ENCODE measurements at places on chromosomes 6 and 20.

DNA sequence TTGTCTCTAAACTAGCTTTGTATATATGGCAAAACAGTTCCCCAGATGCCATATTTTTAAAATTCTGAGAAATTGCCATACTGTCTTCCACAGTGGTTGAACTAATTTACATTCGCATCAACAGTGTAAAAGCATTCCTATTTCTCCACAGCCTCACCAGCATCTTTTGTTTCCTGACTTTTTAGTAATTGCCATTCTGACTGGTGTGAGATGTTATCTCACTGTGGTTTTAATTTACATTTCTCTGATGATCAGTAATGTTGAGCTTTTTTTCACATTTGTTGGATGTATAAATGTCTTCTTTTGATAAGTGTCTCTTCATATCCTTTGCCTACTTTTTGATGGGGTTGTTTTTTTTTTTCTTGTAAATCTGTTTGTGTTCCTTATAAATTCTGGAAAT is 1222.7 kb upstream of the CITED2 start:
- no peak for DNase-seq

DNA sequence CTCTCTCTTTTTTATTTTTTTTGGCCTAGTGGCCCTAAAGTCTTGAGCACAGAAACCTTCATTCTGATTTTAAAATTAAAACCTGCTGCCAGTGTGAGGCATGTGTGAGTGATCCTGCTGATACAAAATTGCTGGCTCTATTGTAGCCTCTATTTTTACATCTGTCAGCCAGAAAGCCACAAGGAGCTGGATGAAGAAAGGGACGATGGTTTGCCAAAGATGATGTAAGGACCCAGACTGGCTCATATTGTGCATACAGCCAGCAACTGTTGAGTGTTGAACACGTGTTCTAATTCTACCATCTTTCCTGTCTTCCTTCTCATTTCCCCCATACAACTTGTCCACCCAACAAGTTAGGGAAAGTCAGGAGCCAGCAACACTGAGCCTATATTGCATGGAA is 40.8 kb upstream of the ATXN1 start:
- DNase-seq, result peak; percentile 88

DNA sequence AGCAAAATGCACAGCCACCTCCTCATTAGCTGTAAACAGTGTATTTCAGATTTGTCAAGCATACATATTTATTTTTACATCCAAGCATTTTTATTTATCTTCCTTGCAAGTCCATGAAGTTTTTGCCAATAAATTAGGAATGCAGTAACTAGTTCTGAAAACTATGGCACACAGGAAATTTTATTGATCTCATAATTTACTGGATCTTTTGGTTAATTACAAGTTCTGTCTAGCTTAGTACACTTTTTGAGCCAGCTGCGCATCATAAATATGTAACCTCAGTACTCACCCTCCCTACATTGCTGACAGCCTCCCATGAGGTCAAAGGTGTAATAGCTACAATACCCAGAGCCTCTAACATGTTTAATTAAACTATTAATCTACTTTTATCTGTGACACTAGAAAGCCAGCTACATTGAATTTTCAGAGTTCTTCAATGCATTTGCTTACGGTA is 898.2 kb downstream of the KIF16B start:
- no peak for DNase-seq

DNA sequence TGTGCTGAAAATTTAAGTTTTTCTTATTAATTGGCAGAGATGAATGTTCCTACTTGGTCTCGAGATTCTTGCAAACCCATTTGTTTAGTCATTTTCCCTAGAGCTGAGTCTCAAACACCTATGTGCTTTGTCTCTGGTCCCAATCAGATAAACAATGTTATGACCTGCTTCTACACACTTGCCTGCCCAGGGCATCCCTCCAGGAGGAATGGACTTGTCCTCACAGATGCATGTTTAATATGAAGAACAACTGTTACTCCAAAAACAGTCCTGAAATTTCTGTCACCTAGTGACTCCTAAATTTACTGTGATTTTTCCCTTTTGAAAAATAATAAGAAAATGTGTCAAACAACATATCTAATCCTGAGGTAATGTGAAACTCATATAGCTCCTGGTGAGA is 43.7 kb downstream of the HDGFL1 start:
- DNase-seq, result no peak

DNA sequence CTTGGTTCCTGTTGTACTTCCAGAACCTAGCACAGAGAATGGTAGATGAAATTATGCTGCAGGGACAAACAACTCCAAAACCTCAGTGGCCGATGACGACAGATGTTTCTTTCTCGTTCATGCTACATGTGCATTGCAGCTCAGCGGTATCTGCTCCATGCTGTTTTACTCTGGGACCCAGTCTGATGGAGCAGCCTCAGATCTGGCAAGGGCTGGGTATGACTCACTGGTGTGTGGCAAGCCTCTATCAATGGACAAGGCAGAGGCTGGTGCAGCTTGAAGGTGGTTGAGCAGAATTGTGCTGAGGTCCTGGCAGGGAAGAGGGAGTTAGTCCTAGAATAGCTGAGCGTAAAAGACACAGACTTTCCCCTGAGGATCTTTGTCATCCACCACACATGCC is 10.3 kb upstream of the BLCAP start:
- DNase-seq, result no peak

DNA sequence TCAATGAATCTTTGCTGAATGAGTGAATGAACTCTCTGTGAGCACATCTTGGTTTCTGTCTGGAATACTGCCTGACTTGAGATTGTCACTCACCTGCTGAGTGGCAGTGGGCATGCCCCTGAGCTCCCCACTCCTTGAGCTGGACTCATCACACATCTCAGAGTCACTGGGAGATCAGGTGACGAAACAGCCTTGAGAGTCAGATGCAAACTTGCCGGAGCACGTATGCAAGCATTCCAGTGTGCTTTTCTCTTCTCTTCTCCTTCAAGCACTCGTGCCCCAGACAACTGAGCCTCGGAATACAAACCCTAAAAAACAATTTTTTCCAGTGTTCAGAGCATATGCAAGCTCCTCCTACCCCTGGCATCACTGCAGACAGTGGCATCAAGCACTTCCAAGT is 9.4 kb upstream of the BMP7 start:
- DNase-seq, result no peak

GRCh38 chr20:64077541-64077875 is 1.8 kb downstream of the RGS19 start:
- no peak for DNase-seq

GRCh38 chr6:164533045-164533362 is 776.4 kb downstream of the C6orf118 start:
- DNase-seq, result no peak

- DNase-seq, result peak; percentile 29
Observed at GRCh38 chr6:12751694-12752325, 35.2 kb downstream of the PHACTR1 start.

- no peak for DNase-seq
Observed at GRCh38 chr6:150006961-150007464, 18.3 kb downstream of the RAET1L start.

GRCh38 chr20:18904192-18904591 is 90.6 kb downstream of the SCP2D1 start:
- no peak for DNase-seq

GRCh38 chr6:10552270-10552810 is 31.2 kb downstream of the GCNT2 start:
- no peak for DNase-seq

GRCh38 chr6:145375502-145375901 is 359.8 kb downstream of the EPM2A start:
- DNase-seq, result no peak

DNA sequence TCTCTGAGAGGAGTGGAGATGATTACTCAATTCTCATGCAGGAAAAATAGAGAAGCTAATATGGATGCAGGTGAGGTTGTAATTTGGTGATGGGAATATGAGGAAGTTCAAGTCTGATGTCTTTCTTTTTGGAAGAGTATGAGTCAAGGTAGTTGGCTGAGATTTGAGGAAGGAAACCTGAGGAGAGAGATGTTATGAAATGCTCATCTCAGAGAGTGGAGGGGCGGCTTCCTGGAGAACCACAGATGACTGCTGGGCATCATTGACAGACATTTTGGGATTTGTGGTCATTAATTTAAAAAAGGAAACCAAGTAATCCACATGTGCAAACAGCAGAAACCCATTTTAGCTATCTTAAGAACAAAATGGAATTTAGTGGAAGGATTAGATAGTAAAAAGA is 72.5 kb upstream of the UST start:
- no peak for DNase-seq

DNA sequence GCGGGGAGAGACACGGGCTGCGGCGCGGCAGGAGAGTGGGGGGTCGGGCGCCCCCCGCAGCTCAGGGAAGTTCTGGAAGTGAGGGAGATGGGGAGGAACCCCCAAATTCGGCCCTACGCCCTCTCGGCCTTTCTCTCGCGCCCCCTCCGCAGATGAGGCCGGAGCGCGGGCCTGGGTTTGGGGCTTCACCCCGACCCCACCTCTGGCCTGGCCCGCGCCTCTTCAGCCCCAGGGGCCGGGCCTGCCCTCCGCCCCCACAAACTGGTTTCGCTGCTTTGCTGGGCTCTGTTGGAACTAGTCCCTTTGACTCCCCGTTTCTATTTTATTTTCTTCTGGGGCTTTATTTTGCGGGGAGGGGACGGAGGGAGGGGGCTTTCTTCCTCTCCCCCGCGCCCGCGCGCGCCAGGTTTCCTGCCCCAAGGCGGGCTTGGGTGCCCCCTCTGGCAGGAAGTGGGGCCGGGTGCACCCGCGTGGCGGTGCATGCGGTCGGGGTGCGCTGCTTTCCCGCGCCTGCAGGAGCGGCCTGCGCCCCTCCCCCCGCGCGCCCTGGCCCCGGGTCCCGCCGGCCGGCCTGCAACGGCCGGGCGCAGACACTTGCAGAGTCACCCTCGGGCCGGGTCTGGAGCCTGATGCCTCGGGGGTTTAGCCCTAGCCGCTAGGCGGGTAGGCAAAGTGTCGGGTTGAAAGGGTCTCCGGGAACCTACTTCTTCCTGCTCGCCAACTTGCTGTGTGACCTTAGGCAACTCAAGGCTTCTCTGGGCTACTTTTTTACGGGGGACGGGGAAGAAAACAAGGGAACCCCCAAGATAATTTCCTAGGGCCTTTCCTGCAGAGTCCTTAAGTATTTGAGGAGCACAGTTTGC is 1.3 kb downstream of the HMGA1 start:
- no peak for DNase-seq

DNA sequence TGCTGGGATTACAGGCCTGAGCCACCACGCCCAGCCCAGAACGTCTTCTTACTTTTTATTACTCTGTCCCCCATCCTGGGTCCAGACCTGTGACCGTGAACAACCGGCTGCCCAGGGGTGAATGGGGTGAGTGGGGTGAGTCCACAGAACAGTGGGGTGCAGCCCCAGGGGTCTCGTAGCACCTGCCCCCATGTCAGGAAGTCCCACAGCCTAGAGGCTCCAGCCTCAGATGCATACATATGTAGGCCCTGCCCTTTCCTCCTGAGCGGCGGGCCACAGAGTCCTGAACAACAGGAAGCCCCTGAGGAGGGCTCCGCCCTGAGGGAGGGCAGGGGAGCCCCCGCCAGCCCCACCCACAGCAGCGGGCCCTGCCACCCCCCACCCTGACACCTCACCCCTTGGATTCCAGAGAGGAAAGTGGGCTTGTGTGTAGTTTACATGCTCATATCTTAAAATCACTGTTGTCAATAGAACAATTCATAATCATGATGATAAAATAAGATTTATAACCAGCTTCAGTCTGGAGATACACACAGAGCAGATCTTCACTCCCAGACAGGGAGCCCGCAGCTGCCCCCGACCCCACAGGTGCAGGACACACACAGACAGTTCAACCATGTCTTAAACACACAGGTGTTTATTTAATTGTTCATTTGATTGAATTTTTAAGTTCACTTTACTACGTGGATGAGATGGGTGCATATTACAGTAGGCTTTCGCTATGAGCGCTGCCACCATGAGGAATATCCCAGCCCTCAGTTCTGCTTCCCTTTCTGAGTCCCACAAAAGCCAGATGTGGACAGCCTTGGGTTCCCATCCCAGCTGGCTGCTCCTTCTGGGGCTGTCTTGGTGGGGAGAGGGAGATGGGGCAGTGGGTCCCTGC is 12.4 kb upstream of the GMEB2 start:
- DNase-seq, result no peak

DNA sequence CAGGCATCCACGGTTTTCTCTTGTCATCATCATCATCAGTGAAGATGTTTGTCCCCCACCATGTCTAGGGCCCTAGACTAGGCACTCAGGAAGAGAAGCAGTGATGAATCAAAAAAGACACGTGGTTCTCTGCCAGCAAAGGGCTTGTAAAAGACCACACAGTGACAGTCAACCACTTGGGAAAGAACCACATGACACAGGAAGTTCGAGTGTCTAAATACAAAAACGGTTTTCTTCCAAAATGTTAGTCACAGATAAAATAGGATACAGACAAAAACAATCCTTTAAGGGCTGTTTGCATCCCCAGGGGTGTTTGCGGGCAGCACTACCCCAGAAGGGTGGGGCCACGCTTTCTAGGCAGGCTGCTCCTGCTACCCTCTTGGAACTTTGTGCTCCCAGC is 356.8 kb upstream of the AGPAT4 start:
- DNase-seq, result no peak

DNA sequence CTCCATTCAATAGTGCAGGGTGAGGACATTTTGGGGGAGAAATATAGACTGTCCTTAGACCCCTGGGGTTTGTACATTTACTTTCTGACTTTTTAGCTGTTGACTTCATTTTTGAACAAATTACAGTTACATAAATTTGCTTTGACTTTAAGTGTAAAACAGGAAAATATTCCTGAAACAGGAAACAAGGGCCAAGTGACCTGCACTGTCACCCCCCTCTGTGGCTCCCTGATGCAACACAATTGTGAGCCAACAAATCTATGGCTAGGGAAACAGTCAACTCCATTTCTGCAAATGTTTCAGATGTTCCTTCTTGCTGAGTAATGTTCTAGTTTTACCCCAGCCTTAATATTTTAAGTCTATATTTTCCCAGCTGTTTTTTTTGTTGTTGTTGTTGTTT is 39.8 kb downstream of the HLA-A start:
- DNase-seq, result no peak

DNA sequence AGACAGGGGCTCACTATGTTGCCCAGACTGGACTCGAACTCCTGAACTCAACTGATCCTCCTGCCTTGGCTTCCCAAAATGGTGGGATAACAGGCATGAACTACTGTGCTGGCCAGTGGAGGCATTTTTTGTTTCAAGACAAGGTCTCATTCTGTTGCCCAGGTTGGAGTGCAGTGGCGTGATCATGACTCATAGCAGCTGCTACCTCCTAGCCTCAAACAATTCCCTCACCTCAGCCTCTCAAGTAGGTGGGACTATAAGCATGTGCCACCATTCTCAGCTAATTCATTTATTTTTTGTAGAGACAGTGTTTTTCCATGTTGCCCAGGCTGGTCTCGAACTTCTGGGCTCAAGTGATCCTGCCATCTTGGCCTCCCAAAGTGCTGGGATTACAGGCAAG is 17.2 kb downstream of the ENPP3 start:
- no peak for DNase-seq

- no peak for DNase-seq
Observed at GRCh38 chr6:110874880-110875547, 429 bp downstream of the AMD1 start.

DNA sequence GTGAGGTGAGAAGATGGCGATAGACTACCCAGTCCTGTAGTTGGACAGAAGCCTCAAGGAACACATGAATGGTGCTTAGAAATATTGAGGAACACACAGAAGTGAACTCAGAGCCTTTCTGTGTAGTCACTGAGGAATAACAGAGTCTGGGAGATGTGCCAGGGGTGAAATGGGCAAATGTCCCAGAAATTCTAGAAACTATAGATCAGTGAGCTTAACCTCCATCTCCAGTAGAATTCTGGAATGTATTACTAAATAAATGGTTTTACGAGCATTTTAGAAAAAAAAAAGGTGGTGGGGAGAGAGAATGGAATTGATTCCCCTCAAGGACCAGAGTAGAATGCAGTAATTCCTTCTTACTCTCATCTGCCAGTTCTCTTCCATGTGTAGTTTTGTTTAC is 380.0 kb downstream of the LMBRD1 start:
- DNase-seq, result no peak
